ENCODE measurements at places on chromosomes 7 and 10.

DNA sequence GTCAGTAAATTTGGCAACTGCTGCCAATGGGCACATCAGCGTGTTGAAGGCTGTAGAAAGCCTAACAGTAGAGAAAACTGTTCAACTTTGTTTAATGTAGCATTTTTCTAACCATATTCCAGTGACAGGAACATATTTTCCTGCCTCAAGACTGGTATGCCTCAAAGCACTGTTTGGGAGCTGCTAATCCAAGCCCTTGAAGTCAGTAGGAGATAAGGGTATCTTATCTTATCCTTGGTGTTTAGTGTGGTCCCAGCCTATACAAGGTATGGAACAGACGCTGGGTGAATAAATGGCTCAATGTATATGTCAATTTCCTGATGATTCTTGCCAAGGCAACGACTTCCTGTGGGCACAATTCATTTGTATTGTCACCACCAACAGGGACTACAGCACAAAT, 97.5 kb upstream of the CREB5 start:
- DNase-seq, result no peak

DNA sequence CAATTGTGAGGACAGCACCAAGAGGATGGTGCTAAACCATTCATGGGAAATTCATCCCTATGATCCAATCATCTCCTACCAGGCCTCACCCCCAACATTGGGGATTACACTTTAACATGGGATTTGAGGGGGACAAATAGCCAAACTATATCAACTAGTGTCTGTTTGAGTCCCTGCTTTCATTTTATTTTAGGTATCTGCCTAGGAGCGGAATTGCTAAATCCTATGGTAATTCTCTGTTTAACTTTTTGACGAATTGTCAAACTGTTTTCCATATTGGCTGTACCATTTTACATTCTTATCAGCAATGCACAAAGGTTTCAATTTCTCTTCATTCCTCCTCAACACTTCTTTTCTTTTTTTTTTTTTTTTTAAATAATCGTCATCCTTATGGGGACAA, 318.4 kb upstream of the NRP1 start:
- no peak for DNase-seq

GRCh38 chr10:84548869-84549268, 220.5 kb downstream of the CCSER2 start:
- no peak for DNase-seq

DNA sequence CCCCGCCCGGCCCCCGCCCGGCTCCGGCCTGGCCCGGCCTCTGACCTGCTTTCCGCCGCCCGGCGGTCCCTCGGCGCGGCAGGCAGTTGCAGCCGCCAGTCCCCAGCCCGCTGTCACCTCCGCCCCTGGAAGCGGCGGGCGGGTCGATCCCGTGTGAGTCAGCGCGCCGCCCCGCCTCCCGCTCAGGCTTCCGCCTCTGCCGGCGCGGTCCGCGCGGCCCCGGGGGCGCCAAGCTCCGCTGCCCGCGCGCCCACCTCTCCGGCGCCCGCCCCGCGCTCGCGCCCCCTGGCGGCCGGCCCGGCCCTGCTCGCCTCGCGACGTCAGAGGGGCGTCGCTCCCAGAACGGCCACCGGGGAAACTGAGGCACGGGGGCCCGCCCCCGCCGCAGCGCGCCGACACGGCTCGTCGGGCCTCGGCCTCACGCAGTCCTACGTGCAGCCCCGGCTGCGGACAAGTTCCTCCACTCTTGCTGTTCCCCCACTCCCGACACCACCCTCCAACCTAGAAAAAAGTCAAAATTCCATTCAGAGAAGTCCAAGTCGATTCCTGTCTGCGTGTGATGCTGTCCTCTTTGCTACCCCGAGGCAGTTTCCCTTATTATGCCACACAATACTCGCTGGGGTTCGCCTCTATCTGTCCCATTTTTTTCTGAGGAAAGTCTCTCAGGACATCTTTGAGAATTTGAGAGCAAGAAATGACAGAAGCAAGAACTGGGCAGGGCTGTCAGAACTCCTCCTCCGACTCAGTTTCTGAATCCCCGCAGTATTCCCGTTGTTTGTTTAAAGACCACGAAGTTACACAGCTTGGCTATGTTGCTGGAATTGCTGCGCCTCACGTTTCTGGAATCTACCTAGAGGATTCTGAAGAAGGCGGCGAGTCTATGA, at the start of gene DNMBP:
Gene DNMBP, minus strand, starts transcription at position 155 of the 884 bp plus-strand sequence. CDS start 37,823 bp downstream, outside the sequence.
- peak; percentile 78 for DNase-seq

- DNase-seq, result no peak
These were observed 33.2 kb downstream of the UBN2 start for GRCh38 chr7:139264220-139264619.

GRCh38 chr7:51006483-51007235, 224.0 kb upstream of the GRB10 start:
- DNase-seq, result no peak

DNA sequence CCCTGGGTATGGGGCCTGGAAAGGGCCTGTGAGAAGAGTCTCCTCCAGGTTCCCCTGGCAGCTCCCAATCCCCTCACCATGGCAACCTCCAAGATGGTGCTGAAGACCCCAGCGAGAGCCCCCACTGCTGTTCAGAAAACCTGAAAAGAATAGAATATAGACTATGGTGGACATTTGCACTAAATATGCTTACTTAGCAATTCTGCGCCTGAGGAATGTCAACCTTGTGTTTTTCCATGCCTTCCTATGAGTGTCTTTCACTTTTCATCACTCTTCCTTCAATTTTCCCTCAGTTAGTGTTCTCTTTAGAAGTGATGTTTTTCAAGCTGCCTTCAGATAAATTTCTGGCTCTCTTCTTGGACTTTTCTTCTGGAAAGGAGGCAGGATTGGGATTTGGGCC, 589.2 kb downstream of the LRMDA start:
- DNase-seq, result no peak

GRCh38 chr7:85776691-85777345, 590.0 kb upstream of the SEMA3D start:
- DNase-seq, result no peak

DNA sequence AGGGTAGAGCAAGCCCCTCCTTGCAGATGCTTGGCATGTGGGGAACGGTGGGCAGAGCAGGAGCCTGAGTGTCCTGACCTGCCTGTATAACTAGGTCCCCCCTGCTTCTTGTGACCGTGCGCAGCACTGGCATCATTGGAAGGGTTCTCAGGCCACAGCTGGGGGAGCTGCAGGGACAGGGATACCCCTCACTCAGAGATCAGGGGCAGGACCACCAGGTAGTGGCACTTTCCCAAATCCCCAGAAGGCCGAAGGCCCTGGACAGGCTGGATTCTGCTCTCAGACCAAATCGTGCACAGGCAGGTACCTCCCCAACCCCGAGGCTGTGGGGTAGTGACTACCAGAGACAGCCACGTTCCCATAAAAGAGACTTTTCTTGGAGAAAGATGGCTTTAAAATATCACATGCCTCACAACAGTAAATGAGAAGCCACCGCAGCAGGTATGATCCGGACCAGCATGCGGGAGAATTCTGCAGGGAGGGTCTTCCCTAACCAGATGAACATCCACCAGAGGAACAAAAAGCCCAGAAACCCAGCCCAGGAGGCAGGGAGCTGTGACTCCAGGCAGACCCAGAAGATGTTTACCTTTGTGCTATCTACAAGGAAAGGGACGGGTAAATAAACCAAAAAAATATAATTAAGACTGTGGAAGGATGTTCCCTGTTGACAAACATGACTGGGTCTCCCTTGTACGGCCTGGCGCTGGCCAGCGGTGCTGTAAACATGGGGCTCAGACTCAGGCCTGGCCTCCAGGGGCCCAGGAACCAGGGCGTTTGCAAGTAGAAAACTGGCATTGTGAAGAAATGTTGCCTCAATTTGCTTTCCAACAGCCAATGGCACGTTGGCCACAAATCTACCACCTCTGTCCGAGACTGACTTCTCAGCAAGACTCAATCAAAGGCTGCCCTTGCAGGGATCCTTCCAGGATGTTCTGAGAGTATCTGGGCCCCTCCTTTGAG, 180.0 kb downstream of the TNS3 start:
- peak; percentile 16 for DNase-seq

DNA sequence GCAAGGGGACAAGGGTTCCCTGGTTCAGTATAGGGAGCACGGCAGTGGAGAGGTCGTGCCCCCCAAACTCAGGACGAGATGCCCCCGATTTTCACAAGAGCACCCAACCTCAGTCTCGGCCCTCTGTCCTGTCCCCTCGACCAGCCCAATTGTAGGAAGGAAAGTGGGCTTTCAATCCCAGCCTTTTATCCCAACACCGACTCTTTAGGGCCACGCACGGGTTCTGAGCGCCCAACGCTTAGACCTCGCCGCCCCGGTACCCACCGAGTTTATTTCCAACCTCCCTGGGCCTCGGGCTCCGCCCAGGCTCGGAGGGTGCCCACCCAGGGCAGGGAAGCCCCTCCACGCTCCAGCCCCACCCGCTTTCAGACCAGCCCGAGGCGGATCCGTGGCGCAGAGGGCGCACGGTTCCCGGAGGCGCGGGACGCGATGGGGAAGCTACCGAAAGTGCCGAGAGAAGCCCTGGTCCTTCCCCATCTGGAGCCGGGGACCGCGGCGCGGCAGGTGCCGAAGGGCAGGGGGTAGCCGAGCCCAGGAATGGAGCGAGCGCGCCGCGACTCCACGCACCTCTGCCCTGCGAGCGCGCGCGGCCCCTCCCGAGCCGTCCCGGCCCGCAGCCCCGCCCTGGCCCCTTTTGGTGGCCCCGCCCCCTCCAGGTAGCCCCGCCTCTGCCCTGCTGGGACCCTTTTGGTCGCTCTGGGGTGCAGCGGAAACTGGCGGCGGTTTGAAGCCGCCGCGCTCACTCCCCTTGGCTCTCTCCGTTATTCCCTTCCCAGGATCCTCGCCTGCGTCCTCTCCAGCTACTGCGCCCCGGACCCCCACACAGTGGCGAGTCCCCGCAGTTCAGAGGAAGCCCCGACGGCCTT, 20.4 kb downstream of the GRID2IP start:
- DNase-seq, result no peak

DNA sequence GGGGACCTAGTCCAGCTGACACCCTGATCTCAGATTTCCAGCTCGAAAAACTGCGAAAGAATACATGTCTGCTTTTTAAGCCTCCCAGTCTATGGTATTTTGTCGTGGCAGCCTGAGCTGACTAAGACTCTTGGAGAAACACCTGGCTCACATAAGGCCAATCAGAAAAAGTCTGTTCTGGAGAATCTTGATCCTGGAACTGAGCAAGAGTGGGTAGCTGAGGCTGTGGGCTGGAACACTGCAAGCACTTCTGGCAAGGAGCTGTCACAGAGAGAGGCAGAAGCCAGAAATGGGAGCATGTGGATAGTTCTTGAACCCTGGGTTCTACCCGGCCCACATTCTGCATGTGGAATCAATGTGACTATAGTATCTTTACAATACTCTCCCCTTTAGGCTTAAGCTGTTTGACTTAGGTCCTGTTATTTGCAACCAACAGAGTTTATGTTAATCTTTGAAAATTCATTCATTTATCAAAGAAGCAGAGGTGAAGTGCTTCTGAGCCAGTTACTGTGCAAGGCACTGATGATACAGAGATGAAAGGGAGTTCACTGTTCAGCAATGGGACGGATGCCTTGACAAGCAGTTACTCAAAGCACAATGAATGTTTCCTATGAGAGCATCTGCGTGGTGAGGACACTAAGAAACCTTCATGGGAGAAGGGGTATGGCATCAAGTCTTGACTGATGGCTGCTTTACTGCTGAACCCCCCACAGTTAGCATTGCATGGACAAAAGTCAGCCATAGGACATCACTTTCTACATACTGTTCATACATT, 4.4 kb upstream of the C10orf90 start:
- no peak for DNase-seq

- peak; percentile 54 for DNase-seq
These were observed 246.1 kb downstream of the KLF6 start for GRCh38 chr10:3538656-3539531.

DNA sequence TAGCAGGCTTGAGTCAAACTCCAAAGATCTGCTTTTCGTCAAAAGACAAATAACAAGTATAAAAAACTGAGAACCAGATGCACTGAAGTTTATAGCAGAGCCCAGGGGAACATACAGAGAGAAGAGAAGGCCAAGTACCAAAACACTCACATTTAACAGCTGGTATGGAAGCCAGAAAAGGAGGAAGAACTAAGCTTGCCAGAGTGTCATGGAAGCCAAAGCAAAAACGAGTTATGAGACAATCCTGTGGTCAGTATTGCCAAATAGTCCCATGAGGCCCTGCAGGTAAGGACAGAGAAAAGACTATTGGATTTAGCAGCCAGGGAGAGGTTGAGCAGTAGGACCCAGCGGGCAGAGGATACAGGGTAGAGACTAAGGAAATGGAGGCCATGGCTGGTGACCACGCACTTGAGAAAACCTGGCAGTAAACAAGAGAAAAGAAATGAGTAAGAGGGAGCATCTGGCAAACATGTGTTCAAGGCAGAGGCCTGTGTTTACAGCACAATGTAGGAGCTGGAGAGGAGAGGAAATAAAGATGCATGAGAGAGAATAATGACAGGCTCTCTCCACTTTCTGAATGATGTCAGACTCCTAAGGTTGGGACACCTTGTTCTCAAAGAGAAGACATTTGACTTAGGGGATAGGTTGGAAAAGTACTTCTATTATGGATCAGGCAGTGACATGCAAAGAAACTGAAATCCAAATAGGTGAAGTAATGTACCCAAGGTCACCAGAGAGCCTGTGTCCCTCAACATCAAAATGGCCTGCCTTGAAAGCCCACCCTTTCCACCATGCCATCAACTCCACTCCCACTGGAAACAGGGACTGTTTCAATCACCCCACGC, 9.1 kb downstream of the CREB3L2 start:
- peak; percentile 84 for DNase-seq

DNA sequence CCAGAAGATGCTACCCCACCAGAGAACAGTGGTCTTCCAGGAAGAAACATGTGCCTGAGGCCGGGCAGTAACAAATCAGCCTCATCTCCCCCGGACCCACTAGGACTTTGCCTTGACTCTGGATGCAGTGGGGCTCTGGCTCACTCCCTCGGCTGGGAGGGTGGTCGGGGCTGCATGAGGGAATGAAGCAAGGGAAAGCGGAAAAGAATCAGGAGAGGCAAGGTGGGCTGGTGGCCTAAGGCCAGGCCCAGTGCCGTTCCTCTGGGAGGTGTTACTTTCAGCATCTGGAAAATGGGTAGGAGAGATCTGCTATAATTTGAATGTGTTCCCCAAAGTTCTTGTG, 51.8 kb downstream of the CLEC2L start:
- no peak for DNase-seq

GRCh38 chr10:59812519-59813122, 59.4 kb upstream of the MRLN start:
- no peak for DNase-seq

DNA sequence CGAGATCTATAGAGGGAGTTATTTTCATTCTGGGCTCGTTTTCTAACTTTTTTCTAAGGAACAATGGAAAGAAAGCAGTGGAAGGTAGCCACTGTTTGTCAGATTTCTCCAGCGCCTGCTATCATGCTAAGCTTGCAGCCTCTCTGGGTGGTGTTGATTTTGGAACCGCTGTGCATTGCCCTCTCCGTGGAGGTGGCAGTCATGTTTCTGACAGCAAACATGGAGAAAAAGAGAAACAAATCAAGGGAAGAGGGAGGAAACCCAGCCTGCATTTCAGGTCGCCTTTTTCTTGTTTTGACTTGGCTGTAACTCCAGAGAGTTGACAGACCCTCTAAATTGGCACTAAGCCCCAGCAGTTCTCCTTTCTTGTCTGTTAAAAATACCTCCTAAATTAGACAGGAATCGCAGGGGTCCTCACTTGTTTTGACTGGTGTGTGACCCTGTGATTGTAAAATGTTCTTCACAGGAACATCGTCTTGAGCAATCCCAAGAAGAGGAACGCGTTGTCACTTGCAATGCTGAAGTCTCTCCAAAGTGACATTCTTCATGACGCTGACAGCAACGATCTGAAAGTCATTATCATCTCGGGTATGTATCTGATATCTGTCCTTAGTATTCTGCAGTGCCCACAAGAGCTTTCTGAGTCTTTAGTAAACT, 4.8 kb downstream of the ECHDC3 start:
- DNase-seq, result no peak
